Fibroblast of skin of right biceps (primary cell): ENCODE measurements at places on chromosomes 7 and 10.

DNA sequence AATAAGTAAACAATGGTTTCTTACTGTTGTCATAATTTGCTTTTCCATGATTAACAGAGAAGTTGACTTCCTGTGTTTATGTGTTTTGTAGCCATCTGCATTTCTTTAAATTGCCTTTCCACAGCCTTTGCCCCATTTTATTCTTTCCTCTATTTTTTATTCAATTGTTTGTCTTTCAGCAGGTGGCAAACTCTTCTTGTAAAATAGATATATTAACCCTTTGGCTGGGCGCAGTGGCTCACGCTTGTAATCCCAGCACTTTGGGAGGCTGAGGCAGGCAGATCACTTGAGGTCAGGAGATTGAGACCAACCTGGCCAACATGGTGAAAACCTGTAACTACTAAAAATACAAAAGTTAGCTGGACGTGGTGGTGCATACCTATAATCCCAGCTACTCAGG lies 50.6 kb upstream of the CAPZA2 start:
- DNase-seq, result no peak

GRCh38 chr7:84482476-84482875 lies 287.9 kb upstream of the SEMA3A start:
- no peak for DNase-seq

GRCh38 chr10:113681533-113682470 lies 2.1 kb downstream of the CASP7 start:
- no peak for DNase-seq

- DNase-seq, result no peak
Measured at GRCh38 chr10:91022924-91023699, 102.2 kb upstream of the ANKRD1 start.

DNA sequence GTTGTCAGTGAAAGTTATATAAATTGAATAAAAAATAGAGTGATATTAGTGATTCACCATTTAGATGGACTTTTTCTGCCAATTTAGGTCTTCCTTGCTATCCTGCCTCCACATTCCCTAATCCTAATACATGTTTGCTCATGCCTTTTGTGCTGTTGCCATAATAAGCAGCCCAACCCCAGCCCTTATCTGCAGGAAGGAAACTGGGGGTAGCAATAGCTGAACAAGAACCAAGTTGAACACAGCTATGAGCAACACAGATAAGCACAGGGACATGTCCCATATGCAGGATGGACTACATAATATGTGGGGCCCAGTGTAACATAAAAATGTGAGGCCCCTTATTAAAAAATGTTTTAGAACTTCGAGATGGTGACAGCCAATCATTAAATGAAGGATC lies 91.2 kb upstream of the AHR start:
- peak; percentile 10 for DNase-seq

- no peak for DNase-seq
Measured at GRCh38 chr7:18198868-18199267, 171.2 kb upstream of the PRPS1L1 start.

- DNase-seq, result peak; percentile 92
Measured at GRCh38 chr7:117132321-117133120, 179.2 kb downstream of the ST7 start.

GRCh38 chr7:107946451-107946850 lies 55.5 kb downstream of the DLD start:
- peak; percentile 59 for DNase-seq

DNA sequence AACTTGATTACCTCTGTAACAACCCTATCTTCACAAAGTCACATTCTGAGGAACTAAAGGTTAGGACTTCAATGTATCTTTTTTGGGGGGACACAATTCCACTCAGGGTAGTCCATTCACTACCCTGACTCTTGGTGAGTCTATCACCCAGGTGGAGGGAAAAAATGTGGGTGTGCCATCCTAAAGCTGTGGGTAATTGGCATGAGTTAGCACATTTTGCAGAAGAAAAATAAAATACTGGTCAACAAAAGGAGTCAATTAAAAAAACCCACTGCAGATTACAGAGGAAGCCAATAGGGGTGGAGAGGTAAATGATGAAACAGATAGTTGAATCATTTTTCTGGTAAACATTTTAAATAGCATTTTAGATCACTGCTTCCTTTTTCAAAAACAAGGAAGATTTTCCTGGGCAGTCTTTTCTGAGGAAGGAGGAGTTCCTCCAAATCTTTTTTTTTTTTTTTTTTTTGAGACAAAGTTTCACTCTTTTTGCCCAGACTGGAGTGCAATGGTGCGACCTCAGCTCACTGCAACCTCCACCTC lies 5.1 kb upstream of the BLVRA start:
- DNase-seq, result no peak

GRCh38 chr10:121076776-121077715 lies 225.9 kb downstream of the WDR11 start:
- DNase-seq, result peak; percentile 26

DNA sequence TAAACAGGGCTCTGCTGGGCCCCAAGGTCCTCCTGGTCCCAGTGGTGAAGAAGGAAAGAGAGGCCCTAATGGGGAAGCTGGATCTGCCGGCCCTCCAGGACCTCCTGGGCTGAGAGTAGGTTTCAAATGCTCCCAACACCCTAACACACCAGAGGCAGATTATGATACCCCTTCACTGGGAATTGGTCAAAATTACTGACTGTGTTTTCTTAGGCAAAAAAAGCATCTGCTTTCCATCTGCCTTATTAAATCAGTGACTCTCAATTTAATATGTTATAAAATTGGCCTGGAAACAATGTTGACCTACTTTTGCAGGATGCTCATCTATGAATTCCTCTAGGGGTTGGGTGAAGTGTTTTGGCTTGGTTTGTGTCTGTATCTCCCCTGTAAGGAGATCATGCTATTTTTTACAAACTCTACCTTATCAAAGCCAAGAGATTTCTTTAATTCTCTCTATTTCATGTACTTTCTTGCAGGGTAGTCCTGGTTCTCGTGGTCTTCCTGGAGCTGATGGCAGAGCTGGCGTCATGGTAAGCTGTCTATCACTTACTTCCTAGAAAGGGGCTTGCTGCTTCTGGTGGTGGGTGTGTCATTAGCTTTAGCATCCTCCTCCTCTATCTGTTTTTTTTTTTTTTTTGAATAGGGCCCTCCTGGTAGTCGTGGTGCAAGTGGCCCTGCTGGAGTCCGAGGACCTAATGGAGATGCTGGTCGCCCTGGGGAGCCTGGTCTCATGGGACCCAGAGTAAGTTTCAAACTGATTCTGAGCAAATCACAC lies 15.9 kb downstream of the COL1A2 start:
- peak; percentile 56 for DNase-seq

GRCh38 chr7:39192476-39192875 lies 214.8 kb downstream of the POU6F2 start:
- no peak for DNase-seq

GRCh38 chr10:35642793-35643114 lies 658 bp upstream of the FZD8 start:
- no peak for DNase-seq

DNA sequence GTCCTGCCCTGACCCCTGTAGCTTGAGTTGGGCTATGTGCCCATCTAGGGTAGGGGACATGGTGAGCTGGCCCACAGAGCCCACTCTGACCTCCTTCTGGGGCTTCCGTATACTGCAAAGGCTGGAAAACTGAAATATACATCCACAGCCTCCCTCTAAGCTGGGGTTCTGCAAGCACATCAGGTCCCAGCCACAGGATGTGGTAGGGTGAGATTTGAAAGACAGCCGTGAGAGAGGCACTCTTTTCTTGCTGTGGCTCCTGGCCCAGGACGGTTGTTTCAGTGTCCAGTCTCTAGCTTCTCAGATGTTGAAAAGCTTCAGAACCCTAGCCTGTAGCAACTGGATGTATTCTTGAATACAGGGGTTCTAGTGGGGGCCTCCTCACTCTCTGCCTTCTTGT lies 60.1 kb upstream of the ADRB1 start:
- DNase-seq, result no peak

- DNase-seq, result no peak
Measured at GRCh38 chr7:148222721-148223120, 367.8 kb upstream of the C7orf33 start.
